ENCODE measurements at places on chromosomes 16 and 17.

DNA sequence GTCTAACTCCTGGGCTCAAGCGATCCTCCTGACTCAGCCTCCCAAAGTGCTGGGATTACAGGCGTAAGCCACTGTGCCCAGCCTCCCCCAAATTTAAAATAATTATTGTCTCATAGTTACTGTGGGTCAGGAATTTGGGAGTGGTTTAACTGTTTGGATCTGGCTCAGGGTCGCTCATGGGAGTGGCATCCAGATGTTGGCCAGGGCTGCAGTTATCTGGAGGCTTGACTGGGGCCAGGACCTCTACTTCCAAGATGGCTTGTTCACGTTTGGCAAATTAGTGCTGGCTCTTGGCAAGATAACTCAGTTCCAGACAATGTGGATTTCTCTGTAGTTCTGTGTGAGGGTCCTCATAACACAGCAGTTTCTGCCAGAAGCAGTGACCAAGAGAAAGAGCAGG is 8.0 kb downstream of the TEN1 start:
- DNase-seq, result no peak

GRCh38 chr17:27577121-27577761 is 53.7 kb upstream of the LGALS9 start:
- peak; percentile 83 for DNase-seq

GRCh38 chr16:69711115-69711740 is 15.1 kb downstream of the NQO1 start:
- DNase-seq, result no peak

DNA sequence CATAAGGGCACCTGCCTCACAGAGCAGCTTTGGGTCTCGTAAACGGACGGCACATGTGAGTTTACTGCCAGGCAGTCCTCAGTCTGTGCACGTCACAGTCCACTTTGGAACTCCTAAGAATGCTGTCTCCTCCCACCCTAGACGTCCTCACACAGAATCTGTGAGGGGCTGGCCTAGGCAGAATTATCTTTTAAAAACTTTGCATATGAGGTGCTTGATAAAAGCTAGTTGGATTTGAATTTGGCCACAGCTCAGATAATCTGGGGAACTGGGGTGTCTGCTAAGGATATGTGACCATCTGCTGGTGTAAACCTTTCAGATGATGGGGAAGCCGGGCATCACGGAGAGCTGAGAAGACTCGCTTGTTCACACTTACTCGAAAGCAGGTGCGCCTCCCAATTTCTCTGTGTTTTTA is 64.4 kb downstream of the METRNL start:
- no peak for DNase-seq

GRCh38 chr16:23496821-23497542 is 13.3 kb downstream of the GGA2 start:
- DNase-seq, result no peak

DNA sequence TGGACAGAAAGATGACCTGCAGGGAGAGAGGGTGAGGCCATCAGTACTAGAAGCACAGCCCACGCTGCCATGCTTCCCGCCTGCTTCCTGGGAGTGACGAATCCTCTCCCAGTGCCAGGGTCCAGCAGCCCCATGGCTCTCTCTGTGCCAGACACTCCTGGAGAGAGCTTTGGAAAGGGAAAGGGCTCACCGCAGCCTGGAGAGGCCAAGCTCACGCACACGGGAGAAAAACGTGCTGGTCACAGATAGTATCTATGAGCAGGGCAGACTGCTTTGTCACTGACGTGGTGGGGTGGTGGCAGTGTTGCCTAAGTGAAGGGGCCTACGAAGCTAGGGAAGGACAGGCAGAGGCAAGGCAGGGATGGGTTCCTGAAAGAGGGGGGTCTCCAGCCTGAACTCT is 5.4 kb downstream of the WBP2 start:
- DNase-seq, result no peak

DNA sequence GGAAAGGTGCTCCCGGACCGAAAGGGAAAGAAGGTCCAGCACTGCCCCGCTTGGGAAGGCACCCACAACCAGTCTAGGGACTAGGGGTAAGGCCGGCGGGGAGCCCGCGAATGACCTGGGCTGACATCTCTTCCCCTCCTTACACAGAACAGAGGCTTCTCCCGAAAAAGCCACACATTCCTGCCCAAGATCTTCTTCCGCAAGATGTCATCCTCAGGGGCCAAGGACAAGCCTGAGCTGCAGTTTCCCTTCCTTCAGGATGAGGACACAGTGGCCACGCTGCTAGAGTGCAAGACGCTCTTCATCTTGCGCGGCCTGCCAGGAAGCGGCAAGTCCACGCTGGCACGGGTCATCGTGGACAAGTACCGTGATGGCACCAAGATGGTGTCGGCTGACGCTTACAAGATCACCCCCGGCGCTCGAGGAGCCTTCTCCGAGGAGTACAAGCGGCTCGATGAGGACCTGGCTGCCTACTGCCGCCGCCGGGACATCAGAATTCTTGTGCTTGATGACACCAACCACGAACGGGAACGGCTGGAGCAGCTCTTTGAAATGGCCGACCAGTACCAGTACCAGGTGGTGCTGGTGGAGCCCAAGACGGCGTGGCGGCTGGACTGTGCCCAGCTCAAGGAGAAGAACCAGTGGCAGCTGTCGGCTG is 1.5 kb downstream of the CNP start:
- DNase-seq, result peak; percentile 12

All from ELF-1 (cell line).